ENCODE measurements at places on chromosomes 3 and 15. TPM values are rescaled to one million over a fixed set of nuclear protein-coding genes. Genes with fewer than 3 reads are reported as not detected.
A peak's percentile ranks its signal among the peaks of the same experiment; 100 is the strongest.

PIGBOS1 gene
- 21.7 TPM for polyA plus RNA-seq

GREM1 gene
- 0.08 TPM for polyA plus RNA-seq

GOLGA8J gene
- not detected for polyA plus RNA-seq

GOLGA6D gene
- not detected for polyA plus RNA-seq

GRIP2 gene
- polyA plus RNA-seq, result 0.61 TPM

ARGFX gene
- polyA plus RNA-seq, result not detected

TLNRD1 gene
- polyA plus RNA-seq, result 4.3 TPM

RFT1 gene
- polyA plus RNA-seq, result 5.0 TPM

CHRNA5 gene
- 0.25 TPM for polyA plus RNA-seq

LMCD1 gene
- polyA plus RNA-seq, result 416 TPM

C3orf49 gene
- not detected for polyA plus RNA-seq

CPA3 gene
- polyA plus RNA-seq, result 2.9 TPM

HESX1 gene
- polyA plus RNA-seq, result 1.8 TPM

ISLR gene
- 111 TPM for polyA plus RNA-seq

STRIT1 gene
- 1.3 TPM for polyA plus RNA-seq

NR2F2 gene
- polyA plus RNA-seq, result 26.0 TPM

HSPBAP1 gene
- 11.7 TPM for polyA plus RNA-seq

- H3K4me1 ChIP-seq, result no peaks in the 10 kb centered on the region
- no peak overlapping the region for H3K4me3 ChIP-seq
- no peaks in the 10 kb centered on the region for H3K36me3 ChIP-seq
- H3K27me3 ChIP-seq, result no peaks in the 10 kb centered on the region
- H3K27ac ChIP-seq, result no peak overlapping the region
- no peak for DNase-seq
These were observed 302.6 kb upstream of the TBL1XR1 start for GRCh38 chr3:177499779-177500423.

DNA sequence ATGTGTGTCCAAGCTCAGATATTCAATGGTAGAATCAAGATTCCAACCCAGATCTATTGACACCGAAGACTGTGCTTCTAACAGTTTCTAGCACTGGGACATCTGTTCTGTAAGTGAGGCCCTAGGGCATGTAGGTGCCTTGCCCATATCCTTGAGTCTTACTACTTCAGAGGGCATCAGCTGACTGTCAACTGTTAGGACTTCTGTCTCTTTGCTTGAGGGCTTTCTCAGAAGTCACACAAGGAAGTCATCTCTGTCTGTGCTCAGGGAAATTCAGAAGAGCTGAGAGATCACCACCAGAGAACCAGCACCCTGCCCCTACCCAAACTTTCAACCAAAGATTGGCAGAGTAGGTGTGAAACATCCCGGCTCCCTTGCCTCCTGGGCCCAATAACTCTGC lies 403.6 kb upstream of the PROK2 start:
- no peak overlapping the region for H3K4me3 ChIP-seq
- no peak for DNase-seq
- H3K27ac ChIP-seq, result no peak overlapping the region
- no peaks in the 10 kb centered on the region for H3K27me3 ChIP-seq
- H3K4me1 ChIP-seq, result no peaks in the 10 kb centered on the region
- no peaks in the 10 kb centered on the region for H3K36me3 ChIP-seq

GRCh38 chr15:95051861-95052260 lies 820.5 kb downstream of the MCTP2 start:
- DNase-seq, result no peak
- no peaks in the 10 kb centered on the region for H3K36me3 ChIP-seq
- no peaks in the 10 kb centered on the region for H3K27me3 ChIP-seq
- no peak overlapping the region for H3K4me3 ChIP-seq
- no peak overlapping the region for H3K27ac ChIP-seq

- no peaks in the 10 kb centered on the region for H3K4me1 ChIP-seq
- no peak overlapping the region for H3K4me3 ChIP-seq
- no peak overlapping the region for H3K27ac ChIP-seq
- no peak for DNase-seq
- no peaks in the 10 kb centered on the region for H3K27me3 ChIP-seq
These were observed 3.4 kb downstream of the PARP9 start for GRCh38 chr3:122560680-122561079.

- H3K27ac ChIP-seq, result no peak overlapping the region
- H3K4me1 ChIP-seq, result no peaks in the 10 kb centered on the region
- no peak overlapping the region for H3K4me3 ChIP-seq
These were observed 49.4 kb upstream of the FLNB start for GRCh38 chr3:57958642-57959422.

GRCh38 chr3:127071597-127072001 lies 88.7 kb downstream of the PLXNA1 start:
- no peak overlapping the region for H3K4me3 ChIP-seq
- no peak overlapping the region for H3K27ac ChIP-seq
- H3K36me3 ChIP-seq, result no peaks in the 10 kb centered on the region
- DNase-seq, result no peak
- H3K4me1 ChIP-seq, result no peaks in the 10 kb centered on the region
- no peaks in the 10 kb centered on the region for H3K27me3 ChIP-seq

GRCh38 chr3:150798122-150798618 lies 35.2 kb upstream of the SIAH2 start:
- H3K4me3 ChIP-seq, result no peak overlapping the region
- no peak for DNase-seq
- H3K4me1 ChIP-seq, result no peaks in the 10 kb centered on the region
- H3K27ac ChIP-seq, result no peak overlapping the region
- no peaks in the 10 kb centered on the region for H3K27me3 ChIP-seq

- DNase-seq, result no peak
- H3K27me3 ChIP-seq, result no peaks in the 10 kb centered on the region
- no peaks in the 10 kb centered on the region for H3K4me1 ChIP-seq
- no peaks in the 10 kb centered on the region for H3K36me3 ChIP-seq
- H3K27ac ChIP-seq, result no peak overlapping the region
These were observed 4.5 kb downstream of the ADGRG7 start for GRCh38 chr3:100613721-100614390.

DNA sequence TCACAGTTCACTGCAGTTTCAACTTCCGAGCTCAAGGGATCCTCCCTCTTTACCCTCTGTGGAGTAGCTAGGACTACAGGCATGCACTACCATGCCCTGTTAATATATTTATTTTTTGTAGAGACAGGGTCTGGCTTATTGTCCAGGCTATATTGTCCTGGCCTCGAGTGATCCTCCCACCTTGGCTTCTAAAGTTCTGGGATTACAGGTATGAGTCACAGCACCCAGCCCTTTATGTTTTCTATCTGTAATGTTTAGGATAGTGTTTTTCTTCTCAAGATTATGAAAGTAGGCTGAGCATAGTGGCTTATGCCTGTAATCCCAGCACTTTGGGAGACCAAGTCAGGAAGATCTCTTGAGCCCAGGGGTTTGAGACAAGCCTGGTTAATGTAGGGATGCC lies 11.9 kb upstream of the SCG3 start:
- no peak for DNase-seq
- H3K4me1 ChIP-seq, result no peaks in the 10 kb centered on the region

DNA sequence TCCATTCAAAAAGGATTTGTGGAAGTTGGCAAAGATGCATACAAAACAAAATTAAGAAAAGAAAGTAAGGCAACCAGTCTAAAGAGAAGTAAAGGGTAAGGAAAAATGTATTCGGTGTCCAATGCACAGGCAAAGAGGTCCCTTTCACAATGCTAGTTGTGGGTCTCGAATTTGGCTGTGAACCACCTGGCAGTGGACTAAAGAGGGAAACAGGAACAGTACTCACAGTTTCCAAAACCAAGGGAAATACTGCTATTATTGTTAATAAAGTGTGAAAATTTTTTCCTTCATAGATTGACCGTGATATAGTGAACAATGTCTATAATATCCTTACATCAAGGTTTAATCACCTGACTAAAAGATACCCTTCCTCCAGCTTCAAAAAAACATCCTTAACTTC lies 57.9 kb downstream of the TNIK start:
- peaks cover 5% of the 10 kb centered on the region for H3K4me1 ChIP-seq
- no peaks in the 10 kb centered on the region for H3K36me3 ChIP-seq
- H3K4me3 ChIP-seq, result no peak overlapping the region
- no peaks in the 10 kb centered on the region for H3K27me3 ChIP-seq
- H3K27ac ChIP-seq, result peak overlapping the region; percentile 43

GRCh38 chr3:160472344-160472743 lies 22.8 kb upstream of the TRIM59 start:
- H3K27ac ChIP-seq, result no peak overlapping the region
- no peaks in the 10 kb centered on the region for H3K4me1 ChIP-seq
- H3K4me3 ChIP-seq, result no peak overlapping the region
- no peaks in the 10 kb centered on the region for H3K36me3 ChIP-seq

DNA sequence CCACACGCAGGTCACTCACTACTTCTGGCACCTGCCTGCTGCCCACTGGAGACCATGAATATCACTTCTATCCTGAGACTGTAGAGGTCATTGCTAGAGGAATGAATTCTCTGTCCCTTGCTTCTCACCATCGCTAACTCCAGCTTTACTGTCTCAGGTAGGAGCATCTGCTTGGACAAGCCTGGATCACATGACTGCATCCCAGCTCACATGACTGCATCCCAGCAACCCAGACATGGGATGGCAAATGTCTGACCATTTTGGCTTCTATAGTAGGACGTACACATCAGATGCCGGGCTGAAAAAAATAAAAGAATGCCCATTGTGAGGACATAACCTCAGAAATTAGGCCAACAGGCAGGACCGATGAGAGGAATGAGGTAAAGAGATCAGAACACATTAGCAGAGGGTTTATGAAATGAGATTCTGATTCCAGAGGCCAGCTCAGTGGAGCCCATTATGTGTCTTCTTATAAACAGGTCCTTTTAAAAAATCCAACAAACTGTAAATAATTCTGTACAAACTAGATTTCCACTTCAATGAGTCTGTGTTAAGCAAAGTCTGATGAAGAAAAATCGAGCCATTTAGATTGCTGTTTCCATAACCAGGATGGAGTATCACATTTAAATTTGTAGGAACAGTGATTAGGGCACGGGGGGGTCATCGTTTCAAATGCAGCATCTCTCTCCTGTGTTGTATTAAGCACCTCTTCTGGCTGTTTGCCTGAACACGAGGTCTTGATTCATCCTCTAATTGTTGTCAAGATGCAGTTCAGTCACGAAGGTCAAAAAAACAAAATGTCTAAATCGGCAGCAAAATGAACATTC lies 126.7 kb downstream of the MTHFS start:
- no peaks in the 10 kb centered on the region for H3K27me3 ChIP-seq
- DNase-seq, result no peak
- H3K4me3 ChIP-seq, result no peak overlapping the region
- no peaks in the 10 kb centered on the region for H3K4me1 ChIP-seq
- H3K27ac ChIP-seq, result no peak overlapping the region
- no peaks in the 10 kb centered on the region for H3K36me3 ChIP-seq

DNA sequence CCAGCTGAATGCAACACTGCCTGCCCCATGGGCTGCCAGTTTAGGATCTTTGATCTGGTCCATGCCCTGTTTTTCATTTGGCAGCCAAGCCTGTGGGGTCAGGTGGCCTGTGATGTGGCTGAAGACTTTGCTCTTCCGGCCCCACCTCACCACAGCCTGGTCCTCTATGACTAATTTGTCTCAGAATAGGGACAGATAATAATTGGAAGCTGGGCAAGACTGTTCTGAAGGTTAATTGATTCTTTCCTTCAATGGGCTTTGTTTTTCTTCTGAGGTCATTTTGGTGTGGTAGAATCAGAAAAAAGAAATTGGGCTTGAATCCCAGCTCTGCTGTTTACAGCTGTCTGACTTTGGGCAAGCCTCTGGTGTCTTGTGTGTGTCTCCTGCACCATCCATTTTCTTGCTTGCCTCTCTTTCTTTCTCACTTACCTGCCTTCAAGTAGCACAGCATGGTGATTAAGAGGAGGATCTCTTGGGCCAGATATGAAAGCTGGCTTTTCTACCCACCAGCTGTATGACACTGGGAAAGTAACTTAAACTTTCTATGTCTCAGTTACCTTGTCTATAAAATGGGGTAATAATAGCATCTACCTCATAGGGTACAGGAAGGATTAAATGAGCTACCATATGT lies 24.2 kb downstream of the ABHD2 start:
- no peaks in the 10 kb centered on the region for H3K27me3 ChIP-seq
- H3K36me3 ChIP-seq, result peaks cover 2% of the 10 kb centered on the region
- no peak overlapping the region for H3K4me3 ChIP-seq
- H3K4me1 ChIP-seq, result peaks cover 8% of the 10 kb centered on the region

GRCh38 chr3:196075013-196075412 lies 6.9 kb downstream of the TFRC start:
- DNase-seq, result no peak
- peaks cover 6% of the 10 kb centered on the region for H3K36me3 ChIP-seq
- H3K27ac ChIP-seq, result no peak overlapping the region
- H3K27me3 ChIP-seq, result no peaks in the 10 kb centered on the region
- H3K4me3 ChIP-seq, result no peak overlapping the region

DNA sequence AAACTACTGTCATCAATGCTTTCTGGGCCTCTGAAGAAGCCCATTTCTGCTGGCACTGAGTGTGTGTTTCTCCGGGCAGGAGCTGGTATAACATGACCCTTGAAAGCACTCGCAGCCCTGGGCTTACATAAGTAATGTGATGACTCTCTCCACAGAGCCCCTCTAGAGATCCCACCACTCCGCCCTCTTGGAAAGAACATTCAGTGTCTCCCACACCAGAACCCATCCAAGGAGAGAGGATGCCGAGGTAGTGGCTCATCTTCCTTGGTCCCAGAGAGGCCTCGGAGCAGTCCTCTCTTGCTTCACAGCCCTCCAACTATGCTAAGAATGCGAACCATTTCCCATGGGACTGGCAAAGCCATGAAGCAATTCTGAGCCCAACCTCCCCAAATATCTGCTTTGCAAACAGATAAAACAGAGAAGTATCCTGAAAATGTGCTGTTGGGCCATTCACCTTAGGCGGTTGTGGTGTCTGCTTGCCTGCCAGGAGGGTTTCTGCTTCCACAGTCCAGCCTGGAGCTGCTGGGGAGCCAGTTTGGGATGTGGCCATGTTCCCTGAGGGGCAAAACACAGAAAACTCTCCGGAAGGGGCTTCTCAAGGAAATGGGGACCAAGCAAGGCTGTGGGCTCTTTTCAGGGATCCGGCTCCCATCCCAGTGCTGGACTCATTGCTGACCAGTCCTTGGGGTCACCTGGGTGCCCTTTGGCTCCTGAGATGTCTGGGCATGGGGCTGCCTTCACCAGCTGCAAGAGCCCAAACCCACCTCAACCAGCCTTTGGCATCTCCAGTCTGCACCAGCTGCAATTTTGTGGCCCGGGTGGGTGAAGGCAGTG lies 47.3 kb downstream of the AMOTL2 start:
- H3K27me3 ChIP-seq, result no peaks in the 10 kb centered on the region
- H3K4me3 ChIP-seq, result no peak overlapping the region
- peaks cover 3% of the 10 kb centered on the region for H3K4me1 ChIP-seq
- H3K36me3 ChIP-seq, result no peaks in the 10 kb centered on the region

DNA sequence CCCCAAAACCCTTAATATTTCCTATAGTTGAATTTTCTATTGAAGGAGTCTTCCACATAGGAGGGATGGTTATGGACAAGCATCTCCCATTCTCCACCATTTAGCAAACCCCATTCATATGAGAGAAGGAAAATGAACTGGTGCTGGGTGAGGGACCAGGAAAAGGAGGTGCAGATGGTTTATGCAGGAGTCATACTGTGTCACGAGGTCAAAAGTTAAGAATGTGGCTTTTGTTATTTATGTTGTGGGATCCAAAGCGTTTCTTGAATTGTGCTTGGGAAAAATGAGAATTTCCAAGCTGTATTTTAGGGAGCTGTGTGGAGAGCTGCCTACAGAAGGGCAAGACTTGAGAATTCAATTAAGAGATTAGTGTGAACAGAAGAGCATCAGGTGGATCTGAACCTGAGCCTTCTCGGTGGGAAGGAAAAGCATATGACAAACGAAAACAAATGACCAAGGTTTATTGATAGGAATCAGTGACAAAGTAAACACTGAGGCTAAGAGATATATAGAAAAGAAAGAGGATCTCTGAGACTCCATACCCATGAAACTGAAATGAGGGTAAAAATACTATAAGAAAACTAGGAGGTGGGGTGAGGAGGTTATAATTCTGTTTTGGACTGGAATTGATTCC lies 473.3 kb upstream of the NR2F2 start:
- H3K4me1 ChIP-seq, result no peaks in the 10 kb centered on the region
- H3K4me3 ChIP-seq, result no peak overlapping the region
- no peak for DNase-seq
- H3K36me3 ChIP-seq, result no peaks in the 10 kb centered on the region
